ENCODE measurements at places on chromosomes 2 and 18.

DNA sequence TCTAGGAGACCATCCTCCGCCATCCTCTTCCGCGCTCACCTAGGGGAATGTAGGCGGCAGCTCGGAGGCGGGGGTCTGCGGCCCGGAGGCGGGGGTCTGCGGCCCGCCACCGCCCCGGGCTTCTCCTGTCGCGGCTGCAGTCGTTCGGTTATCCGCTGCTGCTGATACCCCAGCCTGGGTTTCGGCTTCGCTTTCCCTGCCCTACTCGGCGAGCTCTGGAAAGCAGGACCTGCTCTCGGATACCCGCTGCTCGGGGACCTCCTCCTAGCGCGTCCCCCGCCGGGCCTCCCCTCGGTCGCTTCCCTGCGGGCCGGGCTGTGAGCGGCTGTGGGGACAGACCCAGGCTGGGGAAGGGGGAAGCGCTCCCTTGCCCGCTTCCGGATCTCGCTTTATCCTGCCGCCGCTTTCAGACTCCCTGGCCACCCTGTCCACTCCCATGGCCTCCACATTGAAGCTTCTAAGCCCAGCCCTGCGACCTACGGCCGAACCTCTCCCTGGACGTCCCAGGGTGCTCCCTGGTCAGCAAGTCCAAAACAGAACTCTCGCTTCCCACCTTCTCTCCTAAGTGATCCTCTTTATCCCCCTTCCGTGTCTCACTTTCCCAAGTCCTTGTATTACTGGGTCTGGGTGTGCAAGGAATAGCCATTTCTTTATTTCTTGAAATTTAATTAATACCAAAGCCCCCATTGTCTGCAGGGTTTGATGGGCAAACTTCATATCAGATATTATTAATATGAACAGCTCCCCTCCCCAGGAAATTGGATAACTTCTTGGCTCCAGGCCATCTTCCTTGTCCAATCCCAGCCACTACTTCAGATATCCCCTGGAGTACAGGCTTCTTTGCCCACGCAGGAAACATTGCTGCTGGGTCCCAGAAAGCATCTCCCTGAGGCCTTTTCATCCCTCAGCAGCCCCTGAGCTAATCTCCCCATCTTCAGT lies 769 bp downstream of the FKBP1B start:
- DNase-seq = no peak

GRCh38 chr2:205878999-205879762 lies 196.9 kb downstream of the NRP2 start:
- no peak for DNase-seq

DNA sequence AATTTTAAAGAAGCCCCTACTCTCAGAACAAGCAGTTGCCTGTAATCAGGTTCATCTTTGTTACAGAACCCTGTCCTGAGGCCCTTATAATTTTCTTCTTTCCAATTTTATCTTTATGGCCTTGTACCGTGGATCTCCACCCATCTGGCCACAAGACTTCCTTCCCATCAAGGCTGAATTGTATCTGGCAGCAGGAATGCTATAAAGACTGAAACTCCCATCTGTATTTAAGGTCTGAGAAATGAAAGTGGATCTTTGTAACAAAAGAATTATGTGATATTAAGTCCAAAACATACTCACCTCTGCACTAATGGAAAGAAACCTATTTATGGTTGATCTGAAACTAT lies 91.8 kb downstream of the METTL8 start:
- DNase-seq = no peak

DNA sequence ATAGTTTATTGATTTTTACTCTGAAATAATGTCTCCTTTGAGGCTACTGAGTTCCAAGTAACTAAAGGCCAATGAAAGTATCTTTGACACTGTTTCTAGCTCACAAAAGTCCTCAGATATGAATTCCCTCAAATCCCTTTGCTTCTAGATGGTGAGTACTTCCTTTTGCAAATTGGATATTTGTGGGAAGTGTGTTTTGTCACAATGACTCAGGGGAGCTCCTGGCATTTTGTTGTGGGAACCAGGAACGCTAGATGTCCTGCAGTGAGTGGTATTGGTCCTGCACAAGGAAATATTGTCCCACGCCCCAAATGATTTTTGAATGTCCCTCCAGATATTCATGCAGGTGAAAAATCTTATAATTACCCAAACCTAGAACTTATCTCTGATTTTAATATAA lies 24.3 kb downstream of the TACR1 start:
- no peak for DNase-seq
